T-helper 9 cell (primary cell): ENCODE measurements at places on chromosomes 5 and 9.
A peak's percentile ranks its signal among the peaks of the same experiment; 100 is the strongest.

DNA sequence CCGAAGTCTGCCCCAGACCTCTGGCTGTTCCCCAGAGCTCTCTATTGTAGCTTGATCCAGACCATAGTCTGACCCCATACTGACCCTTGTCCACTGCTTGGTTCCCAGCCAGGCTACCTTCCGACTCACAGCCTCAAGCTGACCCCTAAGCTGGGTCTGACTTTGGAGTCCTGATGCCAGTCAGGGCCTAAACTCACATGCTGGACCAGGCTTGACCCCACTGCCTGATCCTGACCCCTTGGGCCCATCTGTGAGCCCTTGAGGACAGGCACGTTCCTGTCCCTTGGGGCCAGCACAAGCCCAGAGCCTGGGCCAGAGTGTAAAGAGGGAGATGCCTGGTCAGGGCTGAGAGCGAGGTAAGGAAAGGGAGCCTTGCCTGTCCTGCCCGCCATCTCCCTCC lies 32.7 kb upstream of the ENHO start:
- DNase-seq, result no peak

- no peak for DNase-seq
Observed at GRCh38 chr5:4095918-4096630, 500.4 kb downstream of the IRX1 start.

- no peak for DNase-seq
Observed at GRCh38 chr5:167317884-167318283, 973.6 kb upstream of the WWC1 start.

DNA sequence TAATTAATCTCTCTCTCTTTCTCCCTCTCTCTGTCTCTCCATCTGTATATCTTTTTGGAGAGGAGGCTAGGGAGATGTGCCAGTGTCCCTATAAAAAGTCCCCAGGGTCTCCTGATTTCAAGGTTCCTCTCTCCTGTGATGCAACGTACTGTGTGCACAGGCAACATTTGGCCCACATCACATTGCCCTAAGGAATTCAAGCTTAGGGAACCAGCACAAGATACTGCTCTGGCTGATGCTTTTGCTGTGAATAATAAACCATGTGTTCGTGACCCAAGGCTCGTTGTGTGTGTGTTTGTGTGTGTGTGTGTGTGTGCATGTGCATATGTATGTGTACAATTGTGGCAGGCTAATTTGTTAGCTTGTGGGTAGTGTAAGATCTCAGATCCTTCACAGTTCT lies 9.7 kb downstream of the SPATA9 start:
- DNase-seq, result no peak

GRCh38 chr5:175900157-175900556 lies 28.8 kb downstream of the CPLX2 start:
- DNase-seq, result no peak

DNA sequence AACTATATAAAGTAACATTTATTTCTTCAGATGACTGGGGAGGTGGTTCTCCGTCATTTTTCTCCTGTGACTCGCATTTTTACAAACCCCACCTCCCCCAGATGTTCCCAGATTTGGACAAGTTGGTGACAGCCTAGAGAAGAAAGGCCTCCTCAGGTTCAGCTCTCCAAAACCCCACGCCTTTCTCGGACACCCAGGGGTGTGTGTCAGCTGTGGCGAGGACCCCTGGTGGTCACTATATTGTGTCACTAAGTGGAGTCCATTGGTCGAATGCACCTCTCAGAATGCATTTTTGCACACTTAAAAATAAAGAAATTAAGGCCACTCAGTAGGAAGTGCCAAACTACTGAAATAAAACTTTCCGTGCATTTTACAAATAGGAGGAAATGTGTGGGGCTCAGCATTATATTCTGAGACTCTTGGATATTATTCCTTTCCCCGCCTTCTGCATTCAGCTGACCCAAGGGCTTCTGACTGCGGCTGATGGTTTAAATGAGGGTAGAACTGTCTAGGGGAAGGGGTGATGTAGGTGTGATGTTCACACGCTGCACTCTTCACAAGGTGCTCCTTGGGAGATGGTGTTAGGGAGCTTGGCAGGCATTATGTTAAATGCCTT lies 47.6 kb downstream of the ACO1 start:
- DNase-seq, result peak; percentile 20

GRCh38 chr5:149156435-149157083 lies 15.3 kb downstream of the ABLIM3 start:
- DNase-seq, result no peak

DNA sequence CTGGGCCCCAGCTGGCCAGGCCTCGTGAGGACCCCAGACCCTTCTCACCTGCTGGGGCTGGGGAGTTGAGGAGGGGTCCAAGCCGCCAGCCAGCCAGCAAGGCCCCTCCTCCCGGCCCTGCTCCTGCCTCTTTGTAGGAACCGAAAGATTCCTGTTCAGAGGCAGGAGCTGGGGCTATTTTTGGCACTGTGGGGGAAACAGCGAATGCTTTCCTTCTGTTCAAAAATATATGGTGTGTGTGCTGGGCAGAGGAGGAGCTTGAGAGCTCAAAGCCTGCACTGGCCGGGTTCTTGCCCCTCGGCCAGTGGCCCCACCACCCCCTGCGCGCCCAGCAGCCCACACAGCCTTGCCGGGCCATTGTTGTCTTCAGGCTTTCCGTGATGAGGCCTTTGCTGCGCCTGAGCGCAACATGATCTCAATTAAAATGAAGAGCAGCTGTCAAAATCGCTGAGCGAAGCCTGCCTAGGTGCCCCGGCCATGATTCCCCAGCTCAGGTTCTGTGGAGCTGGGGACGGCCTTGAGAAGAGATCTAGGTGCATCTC lies 13.4 kb downstream of the NCS1 start:
- DNase-seq, result no peak

- no peak for DNase-seq
Observed at GRCh38 chr9:21555911-21556310, 73.8 kb upstream of the IFNE start.

- no peak for DNase-seq
Observed at GRCh38 chr9:4836676-4837075, 43.9 kb downstream of the RCL1 start.

DNA sequence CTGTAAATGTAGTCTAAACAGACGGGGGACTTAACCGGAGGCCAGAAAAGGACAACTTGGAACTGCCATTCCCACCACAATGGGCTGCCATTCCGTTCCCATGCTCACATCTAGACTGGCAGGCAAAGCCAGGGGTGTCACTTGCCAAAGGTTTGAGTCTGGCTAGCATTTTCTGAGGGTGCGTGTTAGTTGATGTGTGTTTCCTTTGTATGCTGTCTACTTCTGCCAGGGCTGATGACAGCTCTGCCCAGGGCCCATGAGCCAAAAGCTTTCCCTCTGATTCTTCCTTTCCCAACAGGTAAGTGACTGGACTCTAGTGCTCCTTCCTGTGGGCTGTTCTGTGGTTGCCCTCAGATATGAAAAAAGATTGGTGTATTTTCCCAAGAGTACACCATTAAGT lies 68.0 kb downstream of the ZNF608 start:
- DNase-seq, result no peak

DNA sequence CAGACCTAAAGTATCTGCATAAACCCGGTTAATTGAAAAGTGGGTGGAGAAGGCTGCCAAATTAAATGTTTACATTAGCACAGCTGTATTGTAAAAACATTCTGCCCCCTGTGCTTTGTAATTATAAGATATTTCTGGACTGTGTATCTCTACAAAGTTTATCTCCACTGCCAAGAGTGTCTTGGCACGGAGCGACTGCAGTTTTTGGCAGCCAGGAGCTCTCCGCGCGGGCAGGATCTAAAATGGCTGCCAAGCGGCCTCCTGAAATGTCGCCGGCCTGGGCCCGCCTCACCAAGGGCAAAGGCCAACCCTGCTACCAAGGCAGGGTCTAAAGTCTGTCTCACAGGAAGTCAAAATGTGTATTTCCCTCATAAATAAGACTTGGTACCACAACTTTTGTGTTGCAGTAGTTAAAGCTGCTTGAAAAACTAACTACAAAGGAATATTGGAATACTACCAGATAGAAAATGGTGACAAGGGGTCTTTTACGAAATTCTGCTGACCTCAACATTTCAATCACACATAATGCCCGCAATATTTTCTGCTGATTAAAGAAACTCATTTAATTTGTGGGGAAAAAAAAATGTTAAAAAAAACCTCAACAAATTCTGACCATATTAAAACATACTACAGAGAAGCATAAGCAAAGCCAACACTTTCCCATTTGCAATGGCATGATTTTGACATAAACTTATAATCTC lies 110.4 kb downstream of the NFIB start:
- no peak for DNase-seq

GRCh38 chr9:69549310-69550202 lies 122.6 kb downstream of the APBA1 start:
- DNase-seq, result peak; percentile 3

- DNase-seq, result no peak
Observed at GRCh38 chr5:137808503-137809135, 54.5 kb upstream of the HNRNPA0 start.

GRCh38 chr9:19284729-19285128 lies 54.2 kb downstream of the DENND4C start:
- no peak for DNase-seq

- no peak for DNase-seq
Observed at GRCh38 chr5:32047056-32047455, 127.1 kb downstream of the GOLPH3 start.

- no peak for DNase-seq
Observed at GRCh38 chr5:110268283-110268682, 458.2 kb downstream of the TMEM232 start.

DNA sequence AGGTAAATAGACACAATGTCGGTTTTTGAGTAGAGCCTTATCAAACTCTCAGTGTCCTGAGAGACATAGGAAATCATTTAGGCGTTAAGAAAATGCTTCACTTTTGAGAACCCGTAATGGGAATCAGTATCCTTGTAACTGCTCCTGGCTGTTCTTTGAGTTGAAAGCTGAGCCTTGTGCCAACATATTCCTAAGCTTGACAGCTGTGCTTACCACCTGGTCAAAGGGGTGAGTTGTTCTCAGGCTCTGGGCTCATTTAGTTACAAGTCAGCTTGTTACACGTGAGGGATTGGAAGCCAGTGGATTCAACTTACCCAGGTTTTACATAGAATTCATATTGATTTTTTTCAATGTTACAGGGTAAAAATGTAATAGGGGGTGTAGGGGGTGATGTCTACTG lies 145.9 kb downstream of the GABRB2 start:
- no peak for DNase-seq

GRCh38 chr5:91140657-91141056 lies 242.5 kb downstream of the ARRDC3 start:
- DNase-seq, result no peak

GRCh38 chr9:106639873-106640568 lies 222.9 kb upstream of the ZNF462 start:
- no peak for DNase-seq

- DNase-seq, result no peak
Observed at GRCh38 chr9:124323904-124324303, 66.2 kb downstream of the NEK6 start.

DNA sequence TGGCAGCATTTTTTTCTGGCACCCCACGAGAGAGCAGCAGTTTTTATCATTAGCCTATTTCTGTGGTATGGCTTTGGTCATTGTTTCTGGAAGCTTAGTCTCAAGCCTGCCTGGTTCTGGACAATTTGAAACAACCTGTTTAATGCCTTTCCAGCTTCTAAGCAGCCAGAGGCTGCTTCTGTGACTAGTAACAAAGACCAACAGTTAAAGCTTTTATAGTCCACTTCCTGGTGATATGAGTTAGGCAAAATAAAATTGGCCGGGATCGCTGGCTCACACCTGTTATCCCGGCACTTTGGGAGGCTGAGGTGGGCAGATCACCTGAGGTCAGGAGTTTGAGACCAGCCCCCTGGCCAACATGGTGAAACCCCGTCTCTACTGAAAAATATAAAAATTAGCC lies 24.0 kb downstream of the LYRM7 start:
- DNase-seq, result no peak

GRCh38 chr5:151808451-151809169 lies 36.9 kb downstream of the G3BP1 start:
- DNase-seq, result no peak

- no peak for DNase-seq
Observed at GRCh38 chr9:13688990-13689600, 409.6 kb upstream of the MPDZ start.

GRCh38 chr5:130743092-130743491 lies 422.0 kb downstream of the HINT1 start:
- DNase-seq, result no peak

GRCh38 chr9:84266087-84266561 lies 74.4 kb downstream of the SLC28A3 start:
- no peak for DNase-seq
